ENCODE measurements at places on chromosomes 5 and 9.

DNA sequence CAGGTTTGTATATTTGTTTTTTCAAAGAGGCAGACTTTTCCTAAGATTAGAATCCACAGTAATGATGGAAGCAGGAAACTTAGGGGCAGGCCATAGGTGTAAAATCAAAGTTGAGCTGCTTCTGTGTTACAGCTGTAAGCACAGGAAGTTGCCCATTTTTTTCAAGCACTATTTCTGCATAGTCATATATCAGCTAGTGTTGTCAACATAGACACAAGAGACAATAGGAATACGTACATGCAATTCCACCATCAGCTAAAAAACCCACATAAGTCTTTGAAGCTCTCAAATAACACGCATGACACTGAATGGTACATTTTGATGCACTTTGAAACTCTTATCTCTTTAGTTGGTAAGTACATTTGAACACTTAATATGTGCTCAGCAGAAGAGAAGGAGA, 20.2 kb upstream of the SMIM15 start:
- H3K27ac ChIP-seq, result no peak overlapping the region
- DNase-seq, result no peak
- H3K4me1 ChIP-seq, result no peaks in the 10 kb centered on the region
- H3K27me3 ChIP-seq, result peaks cover 18% of the 10 kb centered on the region

- peaks cover 33% of the 10 kb centered on the region for H3K27me3 ChIP-seq
- H3K27ac ChIP-seq, result no peak overlapping the region
- no peak overlapping the region for H3K4me3 ChIP-seq
- no peaks in the 10 kb centered on the region for H3K36me3 ChIP-seq
- H3K4me1 ChIP-seq, result no peaks in the 10 kb centered on the region
These were observed 146.0 kb downstream of the NTRK2 start for GRCh38 chr9:84815554-84815953.

DNA sequence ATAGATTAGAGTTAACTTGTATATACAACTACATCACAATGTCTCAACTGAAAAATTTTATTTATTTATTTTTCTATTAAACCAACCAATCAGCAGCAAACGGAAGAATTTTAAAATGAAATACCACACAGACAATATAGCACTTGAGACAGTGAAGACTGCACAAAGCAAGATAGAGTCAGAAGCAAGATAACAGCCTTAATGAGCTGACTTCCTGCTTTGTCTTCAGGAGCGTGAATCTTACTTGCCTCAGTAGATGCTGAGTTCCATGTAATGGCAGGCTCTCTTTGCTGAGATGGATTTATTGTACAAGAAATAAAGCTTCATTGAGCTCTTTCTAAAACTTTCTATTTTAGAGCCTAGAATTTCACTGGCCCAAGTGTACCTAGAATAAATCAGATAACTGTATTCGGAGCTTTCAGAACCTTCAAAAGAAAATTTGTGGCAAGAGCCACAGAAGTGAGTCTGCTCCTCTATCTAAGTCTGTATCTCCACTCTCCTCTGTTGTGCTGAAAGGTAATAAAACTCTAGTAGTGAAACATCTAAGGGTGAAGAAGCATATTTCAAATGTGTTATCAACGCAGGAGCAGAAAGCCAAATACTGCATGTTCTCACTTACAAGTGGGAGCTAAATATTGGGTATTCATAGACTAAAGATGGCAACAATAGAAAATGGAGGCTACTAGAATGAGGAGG, 83.3 kb upstream of the ANKRD55 start:
- no peaks in the 10 kb centered on the region for H3K36me3 ChIP-seq
- peaks cover 3% of the 10 kb centered on the region for H3K27me3 ChIP-seq
- DNase-seq, result no peak
- H3K27ac ChIP-seq, result no peak overlapping the region
- H3K4me1 ChIP-seq, result no peaks in the 10 kb centered on the region
- H3K4me3 ChIP-seq, result no peak overlapping the region

DNA sequence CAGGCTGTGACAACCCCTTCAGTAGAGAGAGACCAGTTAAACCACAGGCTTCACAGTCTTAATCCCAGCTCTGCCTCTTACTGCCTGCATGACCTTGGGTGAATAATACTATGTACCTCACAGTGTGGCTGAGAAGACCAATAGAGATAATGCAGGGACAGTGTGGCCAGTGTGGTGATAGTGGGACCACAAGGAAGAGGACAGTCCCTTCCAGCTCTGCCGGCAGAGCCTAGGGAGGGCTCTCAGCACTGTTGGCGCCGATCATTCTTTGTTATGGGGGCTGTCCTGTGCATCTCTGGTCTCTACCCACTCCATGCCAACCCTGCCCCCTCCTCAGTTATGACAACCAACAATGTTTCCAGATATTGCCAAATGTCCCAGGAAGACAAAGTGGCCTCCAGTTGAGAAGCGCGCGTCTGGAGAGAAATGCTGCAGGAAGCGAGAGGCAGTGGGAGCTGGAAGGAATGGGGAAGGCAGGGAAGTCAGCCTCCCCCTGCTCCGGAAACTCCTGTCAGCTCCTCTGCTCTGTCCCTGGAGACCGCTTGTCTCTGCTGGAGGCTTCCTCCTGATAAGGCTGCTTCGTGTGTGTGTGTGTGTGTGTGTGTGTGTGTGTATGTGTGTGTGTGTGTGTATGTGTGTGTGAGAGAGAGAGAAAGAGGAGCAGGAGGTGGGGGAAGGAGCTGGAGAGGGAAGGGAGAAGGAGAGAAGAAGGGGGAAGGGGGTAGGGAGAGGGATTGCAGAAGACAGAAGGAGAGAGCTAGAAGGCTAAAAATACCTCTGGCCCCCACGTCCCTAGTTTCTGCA, 31.8 kb upstream of the FABP6 start:
- H3K4me3 ChIP-seq, result no peak overlapping the region
- no peak overlapping the region for H3K27ac ChIP-seq
- no peaks in the 10 kb centered on the region for H3K36me3 ChIP-seq
- H3K4me1 ChIP-seq, result peaks cover 6% of the 10 kb centered on the region

- peaks cover 2% of the 10 kb centered on the region for H3K36me3 ChIP-seq
- DNase-seq, result no peak
- H3K4me3 ChIP-seq, result no peak overlapping the region
- H3K4me1 ChIP-seq, result no peaks in the 10 kb centered on the region
- H3K27me3 ChIP-seq, result peaks cover 21% of the 10 kb centered on the region
These were observed 13.6 kb downstream of the HAND1 start for GRCh38 chr5:154464438-154464837.

DNA sequence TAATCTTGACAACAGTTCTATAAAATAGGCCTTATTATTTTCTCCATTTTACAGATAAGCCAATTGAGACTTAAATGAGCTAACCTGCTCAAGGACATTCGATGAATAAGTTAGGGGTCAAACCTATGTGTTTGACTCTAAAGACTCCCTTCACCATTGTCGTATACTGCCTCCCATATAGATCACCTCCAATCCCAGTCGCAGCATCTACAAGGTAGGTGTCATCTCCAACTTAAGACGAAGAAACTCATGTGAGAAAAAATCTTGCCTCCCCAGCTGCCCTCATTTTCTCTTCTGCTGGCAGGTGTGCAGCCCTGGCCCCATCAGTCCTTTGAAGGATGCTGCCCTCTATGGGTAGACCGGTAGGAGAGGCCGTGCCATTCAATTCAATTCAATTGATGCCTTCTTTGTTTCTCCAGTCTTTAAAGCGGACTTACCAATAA, 75.2 kb upstream of the SMARCA2 start:
- no peak overlapping the region for H3K4me3 ChIP-seq
- no peak for DNase-seq
- H3K27me3 ChIP-seq, result peaks cover 10% of the 10 kb centered on the region
- no peaks in the 10 kb centered on the region for H3K4me1 ChIP-seq

- H3K27me3 ChIP-seq, result no peaks in the 10 kb centered on the region
- DNase-seq, result no peak
- H3K4me3 ChIP-seq, result no peak overlapping the region
These were observed 4.5 kb downstream of the GEMIN5 start for GRCh38 chr5:154933537-154933936.

GRCh38 chr9:87372356-87372851, 125.3 kb upstream of the DAPK1 start:
- no peak overlapping the region for H3K27ac ChIP-seq
- no peak for DNase-seq
- H3K4me1 ChIP-seq, result no peaks in the 10 kb centered on the region
- H3K36me3 ChIP-seq, result no peaks in the 10 kb centered on the region
- H3K4me3 ChIP-seq, result no peak overlapping the region

- H3K27me3 ChIP-seq, result no peaks in the 10 kb centered on the region
- DNase-seq, result no peak
- peaks cover 12% of the 10 kb centered on the region for H3K36me3 ChIP-seq
- H3K4me1 ChIP-seq, result peaks cover 8% of the 10 kb centered on the region
- no peak overlapping the region for H3K4me3 ChIP-seq
These were observed 79.6 kb downstream of the TLE4 start for GRCh38 chr9:79651251-79651795.

Data from central memory CD8-positive, alpha-beta T cell (primary cell).